Inflammatory macrophage (primary cell): ENCODE measurements at places on chromosomes 11 and 22.

- DNase-seq: no peak
These were observed 321.8 kb downstream of the TBC1D22A start for GRCh38 chr22:47084226-47084625.

DNA sequence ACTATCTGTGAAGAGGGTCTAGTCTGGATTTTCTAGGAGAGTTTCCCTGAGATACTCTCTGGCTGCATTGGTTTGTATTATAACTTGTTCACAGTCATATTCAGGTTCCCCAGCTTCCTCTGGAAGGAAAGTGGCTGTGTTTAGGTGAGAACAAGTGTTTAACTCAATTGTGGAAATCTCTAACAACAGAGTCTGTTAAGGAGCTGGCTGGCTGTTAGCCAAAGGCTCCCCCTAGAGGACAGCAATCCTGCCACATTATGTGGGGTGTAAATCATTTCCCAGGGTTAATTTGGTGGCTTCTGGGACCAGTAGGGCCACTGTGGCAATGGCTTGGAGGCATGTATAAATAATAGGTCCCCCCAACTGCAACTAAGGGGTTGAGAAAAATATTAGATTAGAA lies 18.4 kb downstream of the MS4A6E start:
- DNase-seq: peak; percentile 66

GRCh38 chr11:27187848-27188621 lies 147.4 kb downstream of the BBOX1 start:
- DNase-seq: no peak

GRCh38 chr11:10913075-10913474 lies 55.2 kb upstream of the ZBED5 start:
- no peak for DNase-seq

- no peak for DNase-seq
These were observed 11.5 kb upstream of the EMID1 start for GRCh38 chr22:29194184-29194583.

- peak; percentile 6 for DNase-seq
These were observed 23.4 kb upstream of the PIK3C2A start for GRCh38 chr11:17230867-17231851.

DNA sequence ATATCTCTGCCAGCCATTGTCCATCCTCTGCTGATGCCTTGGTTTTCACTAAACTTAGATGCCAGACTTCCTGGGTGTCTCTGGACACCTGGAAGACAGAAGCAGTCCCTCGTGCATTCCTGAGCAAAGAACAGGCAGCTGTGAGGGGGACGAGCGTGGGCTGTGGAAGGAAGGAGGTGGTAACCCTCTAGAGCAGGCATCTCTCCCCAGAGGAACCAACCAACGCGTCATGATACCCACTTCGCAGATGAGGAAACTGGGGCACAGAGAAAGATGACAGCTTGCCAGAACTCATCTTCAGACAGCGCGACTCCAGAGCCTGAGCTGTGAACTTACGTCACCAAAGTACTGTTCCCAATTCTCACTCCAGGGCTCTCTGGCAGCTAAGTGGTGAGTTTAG lies 123.4 kb downstream of the OPCML start:
- DNase-seq: no peak

DNA sequence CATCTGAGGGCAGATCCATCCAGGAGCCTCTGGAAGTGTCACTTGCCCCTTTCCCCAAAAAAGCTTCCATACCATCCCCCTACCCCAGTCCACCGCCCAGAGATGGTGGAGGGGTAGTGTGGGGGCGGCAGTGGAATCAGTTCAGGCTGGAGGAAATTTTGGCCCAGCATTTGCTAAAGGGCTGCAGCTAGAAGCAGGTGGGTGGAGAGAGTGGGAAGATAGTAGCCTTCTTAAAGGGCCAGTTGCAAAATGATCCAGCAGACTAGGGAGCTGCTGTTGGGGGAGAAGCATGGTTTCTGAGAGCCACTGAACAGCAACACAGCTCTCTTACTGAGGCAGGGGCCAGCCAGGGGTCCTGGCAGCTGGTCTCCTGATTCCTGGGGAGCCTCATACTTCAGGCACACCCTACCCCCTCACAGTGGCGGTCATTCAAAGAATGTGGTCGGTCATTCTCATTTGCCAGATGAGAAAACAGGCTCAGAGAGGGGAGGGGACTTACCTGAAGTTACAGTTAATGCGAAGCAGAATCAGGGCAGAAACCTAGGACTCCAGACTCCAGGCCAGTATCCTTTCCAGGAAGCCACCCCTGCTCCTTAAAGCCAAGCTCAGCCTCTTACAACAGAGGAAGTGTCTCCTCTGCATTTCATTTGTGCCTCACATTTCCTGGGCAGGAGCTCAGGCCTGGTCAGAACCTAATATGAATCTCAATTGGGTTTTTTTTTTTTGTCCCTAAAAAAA lies 5.4 kb downstream of the SEC14L2 start:
- peak; percentile 65 for DNase-seq
